ENCODE measurements at places on chromosomes 11 and 22.

DNA sequence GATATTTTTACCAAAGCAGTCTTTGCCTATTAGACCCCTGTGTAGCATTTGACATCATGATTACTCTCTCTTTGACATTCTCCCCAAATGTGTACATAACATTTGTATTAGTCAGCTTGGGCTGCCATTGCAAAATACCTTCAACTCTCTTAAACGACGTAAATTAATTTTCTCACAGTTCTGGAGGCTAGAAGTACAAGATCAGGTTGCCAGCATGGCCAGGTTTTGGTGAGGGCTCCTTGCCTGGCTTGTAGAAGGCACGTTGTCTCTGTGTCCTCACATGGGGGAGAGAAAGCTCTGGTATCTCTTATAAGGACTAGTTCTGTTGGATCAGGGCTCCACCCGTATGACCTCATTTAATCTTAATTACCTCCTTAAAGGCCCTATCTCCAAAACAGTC is 12.3 kb upstream of the DLAT start:
- no peak for DNase-seq

- peak; percentile 11 for DNase-seq
These were observed 553 bp upstream of the USP47 start for GRCh38 chr11:11841116-11841722.

DNA sequence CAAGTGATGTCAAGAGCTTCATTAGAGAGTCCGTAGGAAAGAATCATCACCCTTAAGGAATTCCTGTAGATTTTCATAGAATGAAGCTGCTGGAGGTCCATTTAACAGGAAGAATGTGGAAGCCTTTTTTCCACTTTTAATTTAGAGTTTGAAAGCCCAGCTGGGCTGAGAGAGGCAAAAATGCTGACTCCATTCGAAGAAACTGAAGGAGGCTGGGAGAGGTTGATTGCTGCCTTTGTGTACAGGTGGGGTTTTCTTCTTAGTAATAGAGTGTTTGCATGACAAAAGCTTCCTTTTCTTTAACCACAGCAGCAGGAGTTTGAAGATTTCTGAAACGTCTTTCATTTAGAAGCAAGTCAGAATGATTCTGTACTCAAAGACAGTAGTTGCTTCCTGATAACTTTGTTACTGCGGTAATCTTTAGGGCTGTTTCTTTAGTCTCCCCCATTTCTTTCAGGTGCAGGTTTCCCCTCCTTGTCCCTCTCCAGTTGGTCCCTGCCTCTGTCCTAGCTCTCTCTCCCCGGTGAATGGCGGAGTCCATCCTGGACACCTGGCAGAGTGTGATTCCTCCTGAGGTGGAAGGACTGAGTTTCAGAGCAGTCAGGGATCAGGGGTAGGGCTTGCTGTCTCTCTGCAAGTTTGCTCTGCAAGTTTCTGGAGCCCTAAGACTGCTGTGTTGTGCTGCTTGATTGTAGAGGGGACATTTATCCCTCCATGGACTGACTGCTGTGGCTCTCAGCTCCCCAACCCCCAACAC is 166.2 kb downstream of the LDLRAD3 start:
- DNase-seq, result no peak

GRCh38 chr22:46390652-46391301 is 55.3 kb downstream of the TRMU start:
- no peak for DNase-seq

- no peak for DNase-seq
These were observed 60.1 kb downstream of the RAB30 start for GRCh38 chr11:83011333-83012167.

GRCh38 chr11:69125861-69126260 is 29.9 kb upstream of the SMIM38 start:
- DNase-seq, result no peak

DNA sequence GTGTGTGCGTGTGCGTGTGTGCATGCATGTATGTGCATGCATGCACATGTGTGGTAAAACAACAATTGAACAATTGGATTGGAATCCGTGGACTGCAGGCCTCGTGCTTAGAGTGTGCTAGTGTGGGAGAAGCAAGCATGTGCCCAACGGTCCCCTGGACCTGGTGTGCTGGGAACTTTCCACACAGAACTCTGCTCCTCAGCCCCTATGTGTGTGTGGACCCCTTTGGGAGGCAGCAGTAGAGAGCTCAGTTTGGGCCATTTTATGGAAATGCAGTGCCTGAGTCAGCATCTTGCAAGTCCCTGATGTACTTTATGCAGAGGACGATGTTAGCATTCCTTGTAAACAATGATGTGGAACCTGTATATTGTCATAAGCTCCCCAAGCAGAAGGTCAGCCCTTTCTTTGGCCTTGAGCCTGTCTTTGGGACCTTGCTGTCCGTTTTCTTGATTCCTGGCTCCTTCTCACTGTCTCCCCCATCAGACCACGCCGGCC is 167.3 kb downstream of the TBC1D22A start:
- DNase-seq, result no peak

DNA sequence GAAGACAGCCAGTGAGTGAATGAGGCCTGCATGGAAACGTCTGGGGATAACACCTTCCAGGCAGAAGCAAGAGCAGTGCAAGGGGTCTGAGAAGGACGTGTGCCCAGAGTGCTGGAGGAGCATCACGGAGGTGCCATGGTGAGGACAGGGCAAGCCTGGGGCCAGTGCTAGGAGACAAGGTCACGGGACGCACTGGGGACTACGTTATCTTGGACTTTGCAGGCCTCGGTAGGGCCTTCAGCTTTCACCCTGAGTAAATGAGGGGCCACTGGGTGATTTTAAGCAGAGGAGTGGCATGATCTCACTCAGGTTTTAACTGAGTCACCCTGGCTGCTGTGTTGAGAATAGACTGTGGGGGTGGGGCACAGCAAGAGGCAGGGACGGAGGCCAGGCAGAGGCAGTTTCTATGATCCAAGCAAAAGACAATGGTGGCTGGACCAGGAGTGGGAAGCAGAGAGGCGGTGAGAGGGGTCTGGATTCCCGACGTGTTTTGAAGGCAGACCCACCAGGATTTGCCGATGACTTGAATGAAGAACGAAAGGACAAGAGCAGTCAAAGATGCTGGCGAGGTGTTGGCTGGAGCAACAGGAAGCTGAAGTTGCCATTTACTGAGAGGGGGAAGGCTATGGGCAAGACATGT is 102.7 kb upstream of the PARVA start:
- no peak for DNase-seq

DNA sequence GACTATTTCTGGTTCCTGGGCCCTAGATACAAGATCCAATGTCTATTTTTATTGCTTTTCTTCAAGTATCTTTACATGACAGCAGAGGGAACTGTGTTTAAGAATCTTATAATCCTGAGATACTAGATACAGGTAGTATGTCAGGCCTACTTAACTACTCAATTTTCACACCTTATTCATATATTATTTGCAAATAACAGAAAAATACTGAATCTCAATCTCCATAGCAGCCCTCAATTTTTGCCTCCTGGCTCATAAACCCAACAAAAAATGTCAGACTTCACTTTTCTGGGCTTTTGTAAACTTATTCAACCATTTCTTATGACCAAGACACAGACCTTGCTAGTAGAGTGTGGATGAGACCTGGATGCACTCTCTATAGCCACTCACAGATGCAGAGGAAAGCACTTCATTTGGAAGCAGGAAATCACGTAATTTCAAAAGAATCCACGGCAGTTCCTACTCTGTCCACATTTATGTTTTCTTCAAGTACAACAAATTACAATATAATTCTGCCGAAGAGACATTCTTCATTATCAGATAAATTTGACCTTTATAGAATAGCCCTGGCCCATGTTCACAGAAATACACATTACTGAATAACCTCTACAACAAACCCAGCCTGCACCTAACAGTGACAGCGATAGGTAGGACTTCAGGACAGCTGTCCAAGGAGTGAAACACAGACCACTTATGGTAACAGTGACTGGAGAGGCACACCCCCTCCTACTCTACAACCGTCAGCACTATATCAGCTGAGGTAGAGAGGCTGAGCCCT is 62.0 kb upstream of the YPEL1 start:
- no peak for DNase-seq

GRCh38 chr11:95104856-95105255 is 15.2 kb downstream of the ENDOD1 start:
- no peak for DNase-seq

DNA sequence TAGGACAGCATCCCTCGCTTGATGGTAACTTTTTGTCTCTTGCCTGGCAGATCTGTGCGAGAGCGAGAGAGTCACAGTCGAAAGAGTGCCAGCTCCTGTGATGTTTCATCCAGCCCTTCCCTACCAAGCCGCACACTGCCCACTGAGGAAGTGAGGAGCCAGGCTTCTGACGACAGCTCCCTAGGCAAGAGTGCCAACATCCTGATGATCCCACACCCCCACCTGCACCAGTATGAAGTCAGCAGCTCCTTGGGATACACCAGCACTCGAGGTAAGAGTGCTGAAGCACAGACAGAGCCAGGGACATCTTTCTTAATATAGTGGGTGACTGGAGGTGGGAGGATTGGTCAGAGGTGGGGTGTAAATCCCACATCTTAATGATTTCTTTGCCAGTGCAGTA is 61.1 kb downstream of the DEPDC5 start:
- DNase-seq, result no peak

- no peak for DNase-seq
These were observed 17.1 kb upstream of the NRIP3 start for GRCh38 chr11:9020916-9021315.

DNA sequence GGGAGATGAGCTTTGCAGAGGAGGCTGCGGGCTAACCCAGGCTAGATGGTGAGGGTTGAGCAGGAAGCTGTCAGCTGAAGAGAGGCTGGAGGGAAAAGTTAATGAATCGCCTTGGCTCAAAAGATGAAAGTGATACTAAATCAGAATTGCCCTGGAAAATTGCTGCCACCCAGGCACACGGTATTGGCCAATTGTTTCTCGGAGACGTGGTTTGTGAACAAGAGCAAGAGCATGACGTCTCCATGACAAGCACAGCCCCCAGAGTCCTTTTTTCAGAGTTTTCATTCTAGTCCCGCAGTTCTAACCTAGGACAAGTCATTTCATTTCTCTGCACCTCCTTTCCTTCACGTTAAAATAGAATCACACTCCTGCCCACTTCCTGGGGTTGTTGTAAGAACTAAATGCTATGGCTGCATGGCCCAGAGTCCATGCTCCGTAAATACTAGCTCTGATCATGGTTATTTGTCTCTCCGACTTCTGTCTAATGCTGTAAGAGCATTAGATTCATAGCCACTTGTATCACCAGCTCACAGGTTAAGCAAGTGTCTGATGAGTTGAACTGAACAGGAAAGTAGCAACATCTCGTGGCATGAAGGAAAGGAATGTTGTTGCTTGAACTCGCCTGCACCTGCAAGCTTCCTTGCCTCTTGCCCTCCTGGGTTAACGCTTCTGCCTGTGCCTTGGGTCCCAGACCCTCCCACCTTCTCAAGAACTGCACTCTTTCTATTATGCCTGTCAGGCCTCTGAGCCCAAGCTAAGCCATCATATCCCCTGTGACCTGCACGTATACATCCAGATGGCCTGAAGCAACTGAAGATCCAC is 33.8 kb upstream of the NUP50 start:
- DNase-seq, result no peak

GRCh38 chr22:25352294-25352680 is 132.8 kb downstream of the CRYBB2 start:
- DNase-seq, result no peak
